Hair follicle dermal papilla cell (primary cell): ENCODE measurements at places on chromosomes 7 and 10. TPM values are rescaled to one million over a fixed set of nuclear protein-coding genes. Genes with fewer than 3 reads are reported as not detected.

Gene AOAH
- not detected in 2 replicates for total RNA-seq

Gene STAMBPL1
- 22.7 and 30.5 TPM in 2 replicates for total RNA-seq

Gene ADAMTS14
- total RNA-seq: 12.4 and 15.6 TPM in 2 replicates

Gene SEMA3D
- total RNA-seq: 32.7 and 40.4 TPM in 2 replicates

Gene SLC26A3
- not detected in 2 replicates for total RNA-seq

Gene ABCB1
- total RNA-seq: 0.12 and 0.49 TPM in 2 replicates

Gene JAZF1
- total RNA-seq: 18.9 and 21.3 TPM in 2 replicates

Gene PANK1
- total RNA-seq: 4.0 and 5.7 TPM in 2 replicates
